Activated naive CD4-positive, alpha-beta T cell treated with anti-CD3 and anti-CD28 coated beads, Interleukin-2, amount 50 U/mL, for 16 hours (primary cell): ENCODE measurements at places on chromosomes 5 and 9.

GRCh38 chr5:153919161-153919560 is 119.5 kb downstream of the FAM114A2 start:
- no peak for DNase-seq

DNA sequence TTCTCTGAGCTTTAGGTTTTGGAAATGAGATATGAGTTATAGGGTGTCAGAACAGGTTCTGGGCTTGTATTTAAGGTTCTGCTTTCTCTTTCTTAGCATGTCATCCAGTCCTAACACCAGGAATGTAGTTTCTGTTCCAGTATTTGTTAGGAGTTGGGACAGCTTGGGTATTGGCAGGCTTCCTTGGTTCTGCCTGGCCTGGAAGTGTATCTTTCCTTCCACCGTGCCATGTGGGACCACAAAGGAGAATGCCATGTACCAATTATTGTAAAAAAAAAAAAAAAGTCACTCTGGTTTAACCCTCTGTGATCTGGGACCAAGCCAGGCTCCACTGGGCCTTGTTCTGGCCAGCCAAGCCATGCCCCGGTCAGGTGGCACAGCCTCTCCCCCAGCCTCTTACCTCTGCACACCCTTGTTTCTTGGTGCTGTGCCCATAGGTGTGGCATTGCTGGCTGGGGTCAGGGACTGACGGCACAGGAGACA is 47.8 kb downstream of the ARHGAP26 start:
- DNase-seq = no peak

DNA sequence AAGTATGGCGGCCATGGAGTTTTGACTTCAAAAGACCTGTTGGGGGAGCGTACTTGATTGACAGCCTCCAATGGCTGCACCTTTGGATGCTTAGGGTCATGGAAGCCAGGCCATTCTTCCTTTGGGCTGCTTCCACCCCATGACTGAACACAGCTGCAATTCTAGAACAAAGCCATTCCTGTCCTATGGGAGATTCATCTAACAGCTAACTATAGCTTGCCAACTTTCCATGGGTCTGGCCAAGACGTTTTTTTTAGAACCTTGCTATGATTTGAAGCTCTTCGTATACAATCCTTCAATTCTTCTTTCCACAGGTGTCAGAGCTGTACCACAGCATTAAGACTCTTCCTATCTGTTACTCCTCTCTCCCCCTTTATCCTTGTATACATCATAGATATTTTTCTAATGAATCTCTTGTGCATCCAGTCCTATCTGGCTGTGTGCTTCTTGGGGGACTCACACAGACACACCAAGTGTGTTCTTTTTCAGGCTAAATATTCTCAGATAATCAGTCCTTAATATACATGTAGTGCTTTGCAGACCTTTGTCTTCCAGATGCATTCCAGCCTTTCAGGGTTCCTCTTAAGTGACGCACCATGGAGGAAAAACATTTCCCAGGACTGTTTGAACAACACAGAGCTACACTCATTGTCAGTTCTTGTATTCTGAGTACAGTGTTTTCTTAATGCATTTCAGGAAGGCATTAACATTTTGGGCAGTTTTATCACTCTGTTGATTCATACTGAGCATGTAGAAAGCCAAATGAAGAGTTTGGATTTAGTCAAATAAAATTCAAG is 198.9 kb downstream of the TAF11L14 start:
- DNase-seq = no peak

- no peak for DNase-seq
These were observed 11.2 kb upstream of the NOTCH1 start for GRCh38 chr9:136557036-136557435.

DNA sequence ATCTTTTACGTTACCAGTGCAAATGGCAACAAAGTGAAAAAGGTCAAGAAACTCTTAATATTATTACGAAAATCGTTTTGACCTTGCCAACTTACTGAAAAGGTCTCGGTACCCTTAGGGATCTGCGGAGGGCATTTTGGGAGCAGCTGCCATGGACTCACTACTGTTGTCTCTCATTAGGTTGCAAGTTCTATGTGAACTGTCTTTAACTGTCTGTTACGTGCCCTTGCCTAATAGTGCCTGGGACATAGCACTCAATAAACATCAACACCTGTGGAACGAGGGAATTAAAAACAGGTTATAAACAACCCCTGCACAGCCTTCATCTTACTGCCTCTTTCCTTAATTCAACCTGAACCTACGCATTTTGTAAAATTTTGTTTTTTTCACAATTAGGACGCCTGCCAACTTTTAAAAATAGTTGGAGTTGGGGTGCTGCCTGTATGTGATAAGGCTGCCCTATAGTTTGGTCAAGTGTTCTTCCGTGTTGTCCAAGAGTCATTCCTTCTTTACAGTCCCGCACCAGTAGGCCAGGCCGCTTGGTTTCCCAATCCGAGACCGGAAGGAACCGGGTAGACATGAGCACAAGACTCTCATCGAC is 527 bp upstream of the SREK1 start:
- no peak for DNase-seq

- no peak for DNase-seq
These were observed 209.3 kb downstream of the GAPVD1 start for GRCh38 chr9:125470767-125471580.

DNA sequence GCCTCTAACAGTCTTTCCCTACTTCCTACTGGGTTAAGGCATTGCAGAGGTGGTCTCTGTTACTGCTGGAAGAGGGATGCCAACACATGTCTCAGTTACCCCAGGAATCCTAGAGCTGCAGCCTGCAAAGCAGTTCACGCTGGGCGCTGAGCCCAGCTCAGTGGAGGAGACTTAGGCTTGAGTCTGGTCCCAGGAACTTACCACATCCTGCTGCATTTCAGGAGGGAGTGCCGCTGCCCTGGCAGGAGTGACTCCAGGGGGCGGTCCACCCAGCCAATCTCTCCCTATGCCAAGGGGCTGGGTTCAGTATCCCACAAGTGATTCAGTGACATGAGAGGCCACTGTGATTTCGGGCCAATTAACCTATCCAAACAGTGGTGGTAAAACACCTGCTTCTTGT is 7.6 kb downstream of the TTC16 start:
- DNase-seq = no peak

DNA sequence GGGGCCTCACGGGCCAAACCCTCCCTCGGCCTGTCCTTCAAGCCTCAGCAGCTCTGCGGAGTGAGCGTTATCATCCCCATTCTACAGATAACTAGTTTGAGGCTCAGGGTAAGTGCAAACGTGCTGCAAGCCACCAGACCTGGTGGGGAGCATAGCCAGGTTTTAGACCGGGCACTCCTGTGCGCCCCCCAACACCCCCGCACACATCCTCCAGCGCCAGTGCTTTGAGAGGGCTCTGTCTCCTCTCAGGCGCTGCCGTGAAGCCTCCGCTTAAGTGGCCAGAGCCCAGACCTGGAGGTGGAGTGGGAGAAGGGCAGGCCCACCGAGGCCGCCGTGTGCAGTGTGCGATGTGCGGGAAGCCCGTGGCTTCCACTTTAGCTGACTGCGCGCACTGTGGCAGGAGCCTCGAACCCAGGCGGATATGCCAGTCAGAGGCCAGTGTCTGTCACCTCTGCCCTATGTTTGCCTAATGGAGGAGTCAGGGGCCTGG is 1.6 kb upstream of the MGAT1 start:
- DNase-seq = no peak

DNA sequence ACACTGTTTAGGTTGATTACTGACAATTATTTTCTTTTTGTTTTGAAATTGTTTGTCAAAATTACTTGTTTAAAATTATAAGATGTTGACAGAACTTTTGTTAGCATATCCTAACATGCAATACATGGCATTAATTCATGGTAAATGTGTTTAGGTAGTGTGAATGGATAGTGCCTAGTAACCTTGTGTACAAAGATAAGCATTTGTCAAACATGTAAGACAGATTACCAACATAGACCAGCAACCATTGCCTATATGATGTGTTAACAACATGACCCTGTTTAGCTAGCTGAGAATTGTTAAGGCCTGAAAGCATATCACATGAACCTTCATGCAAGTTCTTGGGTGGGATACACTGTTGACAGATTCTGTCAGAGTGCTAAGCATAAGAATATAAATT is 13.4 kb downstream of the MAN2A1 start:
- no peak for DNase-seq

GRCh38 chr5:177501874-177502678 is 4.7 kb upstream of the PDLIM7 start:
- DNase-seq = no peak

- DNase-seq = no peak
These were observed 1.6 kb upstream of the OCLN start for GRCh38 chr5:69491027-69491426.

- no peak for DNase-seq
These were observed 13.6 kb downstream of the UNC5A start for GRCh38 chr5:176823869-176824412.
